ENCODE measurements at places on chromosomes 2 and 18. TPM values are rescaled to one million over a fixed set of nuclear protein-coding genes. Genes with fewer than 3 reads are reported as not detected.

GRCh38 chr18:45232061-45232460 is 383.2 kb upstream of the SLC14A2 start:
- DNase-seq: no peak

DNA sequence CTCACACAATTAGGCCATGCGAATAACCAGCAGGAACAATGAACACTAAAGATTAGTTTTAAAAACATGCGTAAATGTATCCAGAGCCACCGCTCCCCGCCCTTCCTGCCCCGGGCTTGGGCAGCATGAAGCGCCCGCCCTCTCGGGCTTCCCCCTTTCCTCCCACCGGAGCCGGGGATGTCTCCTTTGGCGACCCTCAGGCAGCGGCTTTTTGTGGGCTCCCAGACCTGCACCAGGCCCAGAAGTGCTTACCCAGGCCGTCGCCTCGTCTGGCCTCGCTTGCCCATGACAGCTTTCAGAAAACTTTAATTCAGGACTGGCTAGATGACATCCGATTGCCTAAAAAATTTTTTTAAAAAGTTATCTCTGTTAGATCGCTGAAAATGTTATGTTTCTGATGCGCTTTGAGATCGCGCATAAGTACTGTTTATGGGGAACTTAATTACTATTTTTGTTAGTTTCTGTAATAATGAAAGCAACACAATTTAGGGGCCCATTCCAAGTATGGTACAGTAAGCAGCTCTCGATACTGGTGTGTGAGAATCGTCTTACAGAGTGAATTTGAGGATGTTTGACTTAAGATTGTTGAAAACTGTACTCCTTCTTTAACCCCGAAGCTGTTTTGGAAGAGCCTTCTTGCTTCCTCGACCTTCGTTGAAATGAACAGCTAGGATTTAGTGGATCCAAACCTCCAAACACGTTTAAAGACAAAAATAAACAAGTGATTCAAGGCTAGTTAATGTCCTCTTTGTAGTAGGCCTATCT is 1.1 kb downstream of the MAP3K20 start:
- DNase-seq: no peak

- DNase-seq: no peak
Measured at GRCh38 chr2:221465776-221466175, 106.3 kb downstream of the EPHA4 start.

- no peak for DNase-seq
Measured at GRCh38 chr2:210768329-210768910, 212.0 kb downstream of the CPS1 start.

The OR6B2 gene
- total RNA-seq: not detected

DNA sequence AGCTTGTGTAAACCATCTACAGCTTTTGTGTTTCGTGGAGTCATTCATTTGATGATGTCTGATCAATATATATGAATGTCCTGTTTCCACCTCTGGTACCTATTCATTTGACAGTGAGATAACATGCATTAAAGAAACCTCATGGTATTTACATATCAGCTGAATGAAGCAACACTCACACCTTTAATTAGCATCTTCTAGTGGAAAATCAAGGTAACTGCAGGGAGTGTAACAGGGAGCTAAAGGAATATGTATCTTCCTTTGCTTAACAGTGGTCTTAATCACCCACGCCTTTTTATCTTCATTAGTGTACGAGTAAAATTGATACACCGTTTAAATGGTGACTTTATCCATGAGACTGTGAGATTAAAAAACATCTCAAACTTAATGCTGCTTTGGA is 15.6 kb downstream of the SLC39A10 start:
- DNase-seq: no peak

The NT5DC4 gene
- total RNA-seq: not detected

GRCh38 chr2:143482771-143483170 is 353.6 kb downstream of the ARHGAP15 start:
- DNase-seq: no peak

- no peak for DNase-seq
Measured at GRCh38 chr2:14524041-14524802, 108.3 kb upstream of the LRATD1 start.

DNA sequence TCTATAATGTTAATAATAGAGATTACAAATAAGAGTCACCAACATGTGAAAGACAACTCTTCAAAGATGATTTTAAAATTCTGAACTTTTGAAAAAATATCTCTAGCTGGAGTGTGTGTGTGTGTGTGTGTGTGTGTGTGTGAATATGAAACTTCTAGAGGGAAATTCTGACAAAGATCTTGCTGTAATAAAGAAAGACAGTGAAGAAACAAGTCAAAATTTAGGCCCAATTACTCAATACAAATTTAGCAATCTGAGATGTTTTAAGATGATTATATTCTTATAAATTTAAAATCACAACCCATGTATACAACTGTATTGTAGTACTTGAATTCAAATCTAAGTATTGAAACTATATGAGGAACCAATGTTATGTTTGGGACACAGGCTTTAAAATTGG is 57.2 kb upstream of the UGP2 start:
- no peak for DNase-seq

DNA sequence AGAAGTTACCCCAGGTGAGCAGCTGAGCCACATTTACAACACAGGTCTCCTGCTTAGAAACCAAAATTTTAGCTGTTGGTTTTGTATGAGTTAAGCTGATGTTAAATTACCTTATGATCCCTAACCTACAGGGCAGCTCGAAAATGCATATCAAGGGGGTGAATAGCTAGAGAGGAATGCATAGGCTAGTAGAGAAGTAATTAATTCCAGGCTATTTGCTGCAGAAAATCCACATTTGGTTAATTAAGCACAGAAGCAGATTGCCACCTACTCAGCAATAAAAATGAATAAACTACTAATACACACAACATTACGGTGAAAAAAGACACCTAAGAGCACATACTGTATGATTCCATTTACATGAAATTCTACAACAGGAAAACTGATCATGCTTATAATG is 91.4 kb downstream of the OSBPL1A start:
- DNase-seq: no peak

DNA sequence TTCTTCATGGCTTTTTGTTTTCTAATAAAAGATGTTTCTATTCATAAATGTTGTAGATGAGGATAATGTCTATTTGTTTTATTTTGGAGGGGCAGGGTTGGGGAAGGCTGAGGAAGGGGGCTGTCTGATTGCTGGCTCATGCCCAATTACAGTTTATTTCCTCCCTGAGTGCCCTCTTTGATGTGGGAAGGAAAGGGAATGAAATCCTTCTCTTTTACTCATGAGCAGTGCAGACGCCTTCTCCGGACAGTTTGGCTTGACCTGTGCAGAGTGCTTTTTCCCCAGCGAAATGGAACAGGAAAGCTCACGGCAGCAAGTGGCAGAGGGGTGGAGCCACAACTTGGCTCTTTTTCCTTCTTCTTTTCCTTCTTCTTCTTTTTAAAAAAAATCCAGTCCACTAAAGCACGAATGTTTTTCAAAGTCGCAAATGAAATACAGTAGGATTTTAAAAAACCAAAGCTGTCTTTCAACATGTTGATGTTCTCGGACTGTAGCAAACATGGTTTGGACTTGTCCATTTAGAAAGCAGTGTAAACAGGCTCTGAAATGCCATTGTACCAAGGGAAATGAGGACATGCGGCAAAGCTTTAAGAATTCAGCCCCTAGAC is 34.5 kb downstream of the RAB31 start:
- no peak for DNase-seq

The CMPK2 gene
- total RNA-seq: 10.2 TPM

GRCh38 chr2:241049739-241050623 is 51.6 kb downstream of the SNED1 start:
- no peak for DNase-seq

- DNase-seq: no peak
Measured at GRCh38 chr2:69693775-69694450, 48.0 kb upstream of the ANXA4 start.

The EMILIN1 gene
- 4.1 TPM for total RNA-seq

DNA sequence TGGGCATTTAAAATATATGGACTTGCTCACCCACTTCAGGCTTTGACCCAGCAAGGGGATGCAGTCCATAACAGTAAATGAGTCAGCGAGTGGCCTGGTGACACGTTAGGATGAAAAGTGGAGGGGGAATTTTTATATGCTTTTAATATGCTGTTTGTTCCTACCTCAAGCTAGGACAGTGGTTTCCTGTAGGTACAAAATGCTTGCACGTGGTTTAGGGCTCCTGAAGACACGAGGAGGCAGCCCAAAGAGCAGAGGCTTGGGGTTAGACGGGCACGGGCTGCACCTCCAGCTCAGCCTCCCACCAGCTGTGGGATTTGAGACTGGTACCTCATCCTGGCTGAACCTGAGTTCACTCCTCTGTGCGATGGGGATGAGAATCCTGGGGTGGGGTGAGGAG is 306.2 kb upstream of the CXCR4 start:
- no peak for DNase-seq

The LDLRAD4 gene
- total RNA-seq: 60.7 TPM

The ZNF514 gene
- 24.5 TPM for total RNA-seq

The MC4R gene
- 3.3 TPM for total RNA-seq

The CBLN2 gene
- total RNA-seq: 280 TPM

DNA sequence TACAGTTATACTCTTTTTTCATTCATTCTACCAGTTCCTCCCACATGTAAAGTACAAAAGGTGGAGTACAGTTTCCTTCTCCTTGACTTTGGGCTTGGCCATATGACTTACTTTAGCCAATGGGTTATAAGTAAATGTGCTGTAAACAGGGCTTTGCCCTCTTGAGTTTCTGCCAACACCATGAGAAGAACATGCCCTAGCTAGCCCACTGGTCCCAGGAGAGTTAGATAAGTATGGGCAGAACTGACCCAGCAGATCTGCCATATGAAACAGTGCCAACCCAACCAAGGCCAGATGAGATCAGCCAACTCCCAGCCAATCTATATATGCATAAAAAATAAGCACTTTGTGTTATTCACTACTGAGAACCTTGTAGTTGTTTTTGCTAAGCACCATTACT is 25.5 kb downstream of the ZC3H8 start:
- DNase-seq: no peak

- DNase-seq: no peak
Measured at GRCh38 chr2:111662771-111663470, 221.1 kb downstream of the ANAPC1 start.

DNA sequence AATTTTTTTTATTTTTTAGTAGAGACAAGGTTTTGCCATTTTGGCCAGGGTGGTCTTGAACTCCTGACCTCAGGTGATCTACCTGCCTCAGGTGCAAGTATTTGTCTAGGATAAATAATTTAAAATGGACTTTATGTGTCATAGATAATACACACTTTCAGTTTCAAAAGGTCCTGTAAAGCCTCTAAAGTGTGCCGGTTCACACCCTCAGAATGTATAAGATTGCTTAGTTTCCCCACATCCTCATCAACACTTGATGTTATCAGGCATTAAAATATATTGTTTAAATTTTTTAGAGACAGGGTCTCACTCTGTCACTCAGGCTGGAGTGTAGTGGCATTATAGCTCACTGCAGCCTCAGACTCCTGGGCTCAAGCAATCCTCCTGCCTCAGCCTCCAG is 170.5 kb downstream of the ANKRD44 start:
- no peak for DNase-seq

DNA sequence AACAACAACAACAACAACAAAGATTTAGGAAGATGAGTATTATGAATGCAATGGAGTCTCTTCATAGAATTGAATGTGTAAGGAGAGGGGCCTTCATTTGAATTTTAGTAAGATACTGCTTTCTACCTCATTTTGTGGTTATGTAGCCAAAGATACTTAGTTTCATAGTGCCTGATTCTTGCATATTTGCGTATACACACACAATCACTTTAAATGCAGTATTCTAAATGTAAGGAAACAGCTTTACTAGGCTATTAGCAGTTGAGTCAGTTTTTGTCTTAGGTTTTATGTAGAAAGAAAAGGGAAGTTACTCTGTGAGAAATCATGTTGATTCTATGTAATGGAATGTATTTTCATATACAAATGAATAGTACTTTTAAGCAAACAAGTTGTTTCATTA is 80.5 kb downstream of the HAUS1 start:
- DNase-seq: no peak

The TTC32 gene
- 10.6 TPM for total RNA-seq

DNA sequence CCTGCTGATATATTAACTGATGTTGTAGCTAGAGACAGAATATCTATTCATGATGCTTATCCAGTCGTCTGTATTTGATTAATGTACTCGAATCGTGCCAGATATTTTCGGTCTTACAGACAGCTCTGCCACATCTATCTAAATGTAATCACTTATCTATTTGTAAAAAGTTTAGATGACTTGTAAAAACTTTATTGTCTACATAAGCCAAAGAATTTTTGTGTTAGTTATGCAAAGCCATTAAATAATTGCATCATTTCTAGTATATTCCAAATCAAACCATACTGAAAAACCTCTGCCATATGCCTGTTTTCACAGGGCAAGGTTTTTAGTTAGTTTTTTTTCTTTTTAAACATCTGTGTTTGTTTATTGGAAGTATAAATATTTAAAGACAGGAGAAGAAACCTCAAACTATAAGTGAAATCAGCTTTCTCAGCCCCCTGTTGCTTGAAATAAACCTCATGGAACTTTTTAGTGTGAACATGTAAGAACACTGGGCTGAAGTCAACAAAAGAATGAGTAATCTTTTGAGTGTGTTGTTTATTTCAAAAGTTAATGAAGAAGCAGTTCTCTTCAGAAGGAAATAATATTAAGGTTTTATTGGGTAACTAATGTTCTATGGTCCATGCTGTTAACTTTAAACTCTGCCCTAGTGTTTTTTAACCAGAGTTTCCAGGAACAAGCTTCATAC is 657.6 kb upstream of the SYT4 start:
- DNase-seq: no peak

- no peak for DNase-seq
Measured at GRCh38 chr2:145043399-145043834, 523.5 kb upstream of the ZEB2 start.

DNA sequence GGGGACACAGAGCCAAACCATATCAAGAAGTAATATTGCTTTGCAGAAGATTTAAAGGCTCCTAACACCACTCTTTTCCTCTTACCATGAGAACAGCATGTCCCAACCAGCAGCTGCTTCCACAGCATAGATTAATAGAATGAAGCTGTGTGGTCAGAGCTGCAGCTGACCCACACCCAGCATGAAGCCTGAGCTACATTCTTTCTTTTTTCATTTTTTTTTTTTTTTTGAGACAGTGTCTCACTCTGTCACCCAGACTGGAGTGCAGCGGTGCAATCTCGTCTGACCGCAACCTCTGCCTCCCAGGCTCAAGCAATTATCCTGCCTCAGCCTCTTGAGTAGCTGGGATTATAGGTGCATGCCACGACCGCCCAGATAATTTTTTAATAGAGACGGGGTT is 289.8 kb downstream of the RAD51AP2 start:
- DNase-seq: no peak

DNA sequence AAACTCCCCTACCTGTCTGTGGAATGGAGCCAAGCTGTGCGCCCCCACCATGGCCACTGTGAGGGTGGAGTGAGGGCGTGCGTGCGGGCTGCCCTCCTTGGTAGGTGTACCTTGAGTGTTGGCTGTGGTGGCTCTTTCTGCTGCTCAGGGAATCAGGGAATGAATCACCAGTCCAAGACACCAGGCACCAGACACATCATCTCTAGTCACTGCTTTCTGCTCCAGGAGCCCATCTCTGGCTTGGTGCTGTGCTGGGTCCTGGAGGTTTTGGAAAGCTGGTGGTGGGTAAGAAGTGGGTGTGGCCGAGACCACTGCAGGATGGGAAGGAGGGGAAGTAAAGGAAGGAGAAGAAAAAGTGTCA is 209.9 kb downstream of the SEPTIN10 start:
- no peak for DNase-seq

The DUSP11 gene
- total RNA-seq: 26.9 TPM
